Activated CD4-positive, CD25-positive, alpha-beta regulatory T cell (primary cell): ENCODE measurements at places on chromosomes 12 and 14.

GRCh38 chr12:8471090-8471489 lies 15.3 kb downstream of the CLEC6A start:
- no peak for DNase-seq

GRCh38 chr12:58656254-58657009 lies 263.9 kb downstream of the LRIG3 start:
- no peak for DNase-seq

DNA sequence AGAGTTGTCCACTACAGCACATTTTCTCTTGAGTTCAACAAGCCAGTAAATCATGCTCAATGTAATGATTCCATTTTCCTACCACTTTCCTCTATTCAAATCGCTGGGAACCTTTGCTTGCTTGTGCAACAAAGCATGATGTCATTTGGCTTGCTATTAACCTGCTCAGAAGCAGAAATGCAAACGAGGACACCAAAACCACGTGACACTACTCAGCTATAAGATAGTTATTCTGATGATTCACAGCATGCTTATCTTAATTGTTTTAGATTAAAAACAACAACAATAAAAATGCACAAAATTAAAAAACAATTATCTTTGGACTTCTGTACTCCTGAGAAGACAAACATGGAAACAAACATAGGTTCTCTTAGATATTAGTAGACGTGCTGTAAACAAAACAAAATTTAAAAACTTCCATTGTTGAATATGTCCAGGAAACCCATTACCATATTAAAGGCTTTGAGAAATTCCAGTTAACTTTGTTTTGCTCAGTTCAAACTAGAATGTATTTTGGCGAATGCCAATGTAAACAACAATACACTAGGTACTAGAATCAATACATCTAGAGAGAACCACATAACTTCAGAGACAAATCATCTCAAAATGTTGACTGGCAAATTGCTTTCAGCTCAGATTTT lies 77.5 kb upstream of the KRAS start:
- DNase-seq: no peak

DNA sequence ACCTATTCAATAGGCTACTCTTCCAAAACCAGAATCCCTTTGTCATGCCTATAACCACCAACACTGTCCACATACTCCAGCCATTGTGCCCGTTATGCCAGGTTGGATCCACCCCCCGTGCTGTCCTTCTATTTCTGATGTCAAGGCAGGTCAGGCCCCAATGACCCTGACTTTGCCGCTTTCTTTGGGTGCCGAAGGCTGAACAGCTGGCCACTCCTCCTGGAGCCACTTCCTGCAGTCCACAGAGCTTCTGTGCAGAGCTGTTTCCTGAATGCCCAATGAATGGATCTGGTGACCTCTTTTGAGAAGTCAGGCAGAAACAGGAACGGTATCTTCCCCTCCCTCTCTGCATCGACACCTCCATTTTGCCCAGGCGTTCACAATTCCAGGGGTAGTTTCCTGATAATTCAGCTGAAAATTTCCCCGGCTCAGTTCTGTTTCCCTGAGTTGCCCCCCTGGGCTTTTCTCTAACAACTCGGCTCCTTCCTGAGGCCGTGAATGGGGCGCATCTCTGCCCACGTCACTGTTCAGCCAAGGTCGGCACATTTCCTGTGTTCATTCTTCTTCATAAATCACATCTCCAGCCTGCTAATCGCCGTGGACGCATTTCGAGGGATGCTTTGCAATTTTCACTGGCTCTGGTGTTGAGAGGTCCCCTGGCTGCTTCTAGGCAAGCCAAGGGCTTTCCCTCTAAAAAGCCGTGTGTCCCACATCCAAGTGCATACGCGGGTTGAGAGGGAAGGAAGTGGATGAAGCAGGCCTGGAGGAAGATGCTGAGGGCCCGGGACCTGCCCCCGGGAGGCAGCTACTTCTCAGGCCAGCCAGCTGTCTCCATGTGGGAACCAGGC lies 86.5 kb downstream of the PAPOLA start:
- DNase-seq: no peak

- no peak for DNase-seq
These were observed 23.2 kb downstream of the ITPR2 start for GRCh38 chr12:26809611-26810285.

DNA sequence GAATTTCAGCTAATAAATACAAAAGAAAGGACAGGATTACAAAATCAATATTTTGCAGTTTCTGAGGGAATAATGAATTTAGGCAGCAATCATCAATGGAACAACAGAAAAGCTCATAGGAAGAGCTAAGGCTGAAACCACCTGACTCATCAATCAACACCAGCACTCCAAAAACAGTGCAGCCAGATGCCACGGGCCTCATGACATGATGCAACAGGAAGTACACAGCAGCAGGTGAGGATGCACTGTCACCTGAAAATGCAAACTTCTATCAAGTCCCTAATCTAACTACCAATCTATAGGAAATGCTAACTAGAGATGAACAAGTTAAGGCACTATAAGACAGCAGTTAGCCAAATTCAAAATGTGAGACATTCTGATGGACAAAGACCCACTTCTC lies 21.7 kb downstream of the GNS start:
- no peak for DNase-seq

DNA sequence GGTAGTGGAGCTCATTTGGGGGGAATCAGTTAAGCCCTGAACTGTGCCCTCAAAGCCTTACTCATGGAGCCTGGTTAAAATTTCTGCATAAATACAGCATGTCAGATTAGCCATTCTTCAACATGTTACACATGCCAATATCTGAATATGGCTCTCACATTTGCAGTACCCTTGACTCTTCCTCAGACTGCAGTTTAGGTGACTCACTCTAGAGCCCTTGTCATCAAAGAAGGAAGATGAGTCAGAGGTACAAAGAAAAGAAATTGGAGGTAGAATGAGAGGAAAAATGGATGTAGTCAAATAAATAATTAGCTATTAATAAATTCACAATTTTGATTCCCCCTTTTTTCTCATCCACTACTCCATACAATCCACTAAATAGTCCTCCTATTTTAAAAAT lies 23.6 kb upstream of the OR4K2 start:
- DNase-seq: no peak

DNA sequence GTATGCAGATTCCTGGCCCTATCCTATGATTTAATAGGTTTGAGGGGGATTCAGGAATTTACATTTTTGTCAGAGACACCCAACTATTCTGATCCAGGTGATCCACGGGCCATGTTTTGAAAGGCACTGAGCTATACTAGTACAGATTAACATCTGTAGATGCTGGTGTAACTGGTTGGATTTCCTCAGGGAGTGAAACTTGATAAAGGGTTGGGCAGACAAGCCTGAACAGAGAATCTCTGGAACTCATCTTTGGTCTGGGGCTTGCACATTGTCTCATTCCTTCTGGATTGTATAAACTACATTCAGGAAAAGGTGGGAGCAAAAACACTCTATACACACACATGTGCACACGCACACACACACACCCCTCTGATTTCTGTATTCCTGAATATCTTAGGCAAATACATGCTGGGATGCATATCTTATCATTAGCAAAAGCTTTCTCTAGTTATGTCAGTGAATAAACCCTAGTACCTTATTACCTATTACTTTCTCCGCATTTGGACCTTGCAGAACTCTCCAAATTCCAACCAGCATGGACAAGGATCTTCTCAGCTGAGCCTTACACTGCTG lies 104.6 kb downstream of the SLC38A1 start:
- DNase-seq: no peak

DNA sequence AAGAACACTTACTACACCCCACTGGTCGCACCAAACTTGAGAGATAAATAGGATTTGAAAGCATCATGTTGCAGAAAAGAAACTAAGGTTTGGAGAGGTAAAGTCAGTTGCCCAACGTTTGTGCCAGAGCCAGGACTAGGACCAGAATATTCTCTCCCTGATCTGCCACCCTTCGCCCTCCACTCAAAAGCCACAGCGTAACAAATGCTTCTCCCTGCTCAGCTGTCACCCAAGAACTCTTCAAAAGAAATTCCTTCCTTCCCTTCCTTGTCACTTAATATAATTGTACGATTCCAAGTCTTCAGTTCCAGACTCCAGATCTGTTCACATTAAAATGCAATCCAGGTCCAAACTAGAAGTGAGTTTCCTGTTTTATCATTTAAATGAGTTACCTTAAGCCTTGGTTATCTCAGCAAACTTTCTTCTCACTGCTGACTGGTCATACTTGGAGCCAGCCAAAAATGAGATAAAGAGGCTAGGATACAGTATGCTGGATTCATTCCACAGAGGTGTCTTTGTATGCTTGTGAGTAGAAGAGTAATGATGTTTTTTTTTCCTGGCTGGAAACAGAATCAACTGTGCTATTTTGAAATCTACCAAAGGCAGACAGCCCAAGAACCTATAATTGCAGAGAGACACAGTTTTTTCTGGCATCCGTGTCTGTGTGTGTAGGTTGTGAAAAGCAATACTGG lies 12.8 kb upstream of the PPFIBP1 start:
- no peak for DNase-seq

DNA sequence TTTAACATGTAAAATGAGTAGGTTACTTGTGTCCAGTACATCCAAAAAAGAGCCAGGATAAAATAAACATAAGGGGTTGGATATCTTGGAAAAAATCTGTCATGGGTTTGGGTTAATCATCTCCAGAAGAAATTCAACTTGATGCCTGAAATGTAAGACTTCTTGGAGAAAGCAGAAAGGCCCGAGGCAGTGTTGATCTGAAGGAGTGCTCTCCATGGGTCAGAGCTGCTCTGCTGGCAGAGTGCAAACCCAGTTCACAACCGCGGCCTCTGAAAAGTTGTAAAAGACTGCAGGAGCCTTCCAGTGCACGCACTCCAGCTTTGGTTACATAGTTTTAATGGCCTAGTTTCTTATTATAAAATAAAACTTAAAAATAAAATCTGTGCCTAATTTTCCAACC lies 97.3 kb upstream of the ALX1 start:
- no peak for DNase-seq

DNA sequence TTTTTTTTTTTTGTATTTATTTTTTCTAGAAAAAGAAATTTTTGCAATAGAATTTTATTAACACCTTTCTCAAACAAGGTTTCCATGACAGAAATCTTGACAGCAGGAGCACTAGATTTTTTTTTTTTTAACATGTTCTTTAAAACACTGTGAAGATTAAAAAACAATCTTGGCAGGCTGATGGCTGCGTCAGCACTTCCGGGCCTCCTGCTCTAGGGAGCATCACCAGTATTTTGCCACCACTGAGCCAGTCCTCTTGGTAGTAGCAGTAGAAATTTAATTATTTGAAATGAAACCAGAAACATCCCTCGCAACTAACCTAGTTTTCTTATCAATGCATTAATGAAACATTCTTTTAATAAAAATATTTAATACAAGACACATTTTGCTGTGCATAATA lies 99.6 kb downstream of the APAF1 start:
- no peak for DNase-seq

DNA sequence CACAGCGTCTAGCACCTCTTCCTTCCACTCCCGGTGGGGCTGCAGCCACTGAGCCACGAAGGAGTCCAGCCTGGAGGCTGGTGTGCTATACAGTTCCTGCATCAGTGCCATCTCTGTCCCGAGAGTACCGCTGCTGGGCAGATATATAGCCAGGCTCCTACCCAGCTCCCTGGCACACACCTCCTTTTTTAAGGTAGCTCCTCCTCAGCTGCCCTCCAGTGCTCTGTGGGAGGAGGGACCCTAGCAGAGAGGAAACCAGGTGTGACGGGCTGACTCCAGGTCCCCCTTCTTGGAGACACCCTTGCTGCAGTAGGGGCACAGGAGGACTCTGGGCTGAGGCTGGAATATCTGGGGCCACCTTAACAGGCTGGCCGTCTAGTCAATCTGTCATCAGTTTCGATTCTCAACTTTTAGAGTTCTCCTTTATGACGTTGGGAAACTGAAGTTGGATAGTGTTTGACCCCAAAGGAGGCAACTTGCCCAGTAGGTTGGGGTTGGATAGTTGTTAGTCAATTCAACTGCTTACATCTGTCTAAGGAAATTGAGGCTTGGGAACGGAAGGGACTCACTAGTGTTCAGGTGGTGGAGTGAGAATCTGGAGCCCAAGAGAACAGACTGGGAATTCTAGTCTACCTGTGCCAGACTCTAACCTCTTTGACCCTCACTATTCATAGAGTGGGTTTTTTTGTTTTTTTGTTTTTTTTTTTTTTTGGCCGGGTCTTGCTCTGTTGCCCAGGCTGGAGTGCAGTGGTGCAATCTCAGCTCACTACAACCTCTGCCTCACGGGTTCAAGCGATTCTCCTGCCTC lies at the start of gene OASL:
OASL (minus strand) TSS at position 386 of the 808 bp plus-strand sequence; CDS start at position 111, 275 bp downstream.
- DNase-seq: peak; percentile 55

DNA sequence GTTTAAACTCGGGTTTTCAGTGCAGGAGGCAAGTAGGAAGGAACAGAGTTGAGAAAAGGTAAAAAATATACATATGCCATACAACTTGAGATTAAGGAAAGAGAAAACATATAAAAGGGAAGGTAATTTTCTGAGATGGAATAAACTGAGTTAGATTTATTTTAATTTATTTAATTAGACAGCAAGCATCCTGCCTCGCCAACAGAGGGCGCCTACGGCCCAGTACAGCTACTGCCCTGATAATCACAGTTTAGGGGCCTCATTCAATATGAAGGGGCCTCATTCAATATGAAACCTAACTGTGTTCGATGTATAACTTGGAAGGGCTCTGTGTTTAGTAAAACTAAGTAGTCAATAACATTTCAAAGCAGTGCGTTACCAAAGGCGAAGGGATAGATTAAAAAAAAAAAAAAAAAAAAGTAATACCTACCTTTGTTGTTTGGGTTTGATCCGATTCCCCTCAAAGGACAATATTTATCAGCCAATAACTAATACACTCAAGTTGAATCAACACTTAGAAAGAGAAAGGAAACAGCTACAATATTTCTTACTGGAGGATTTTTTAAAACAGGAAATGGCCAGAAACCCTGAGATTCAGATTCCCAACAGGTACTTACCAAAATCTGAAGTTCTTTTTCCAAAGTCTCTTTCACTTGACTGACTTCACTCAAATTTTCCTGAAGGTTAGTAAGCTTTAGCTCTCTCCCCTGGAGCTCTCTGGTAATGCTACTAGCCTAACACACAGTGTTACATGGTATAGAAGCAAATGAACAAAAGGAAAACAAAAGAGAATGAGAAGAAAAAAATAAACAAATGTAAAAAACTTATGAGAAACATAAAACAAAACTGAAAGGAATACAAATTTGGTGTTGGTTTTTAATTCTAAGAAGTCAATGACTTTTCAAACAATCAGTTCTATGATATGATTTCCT lies 70.0 kb upstream of the VPS33A start:
- DNase-seq: peak; percentile 10

- no peak for DNase-seq
These were observed 782.5 kb downstream of the C12orf50 start for GRCh38 chr12:87246726-87247125.

DNA sequence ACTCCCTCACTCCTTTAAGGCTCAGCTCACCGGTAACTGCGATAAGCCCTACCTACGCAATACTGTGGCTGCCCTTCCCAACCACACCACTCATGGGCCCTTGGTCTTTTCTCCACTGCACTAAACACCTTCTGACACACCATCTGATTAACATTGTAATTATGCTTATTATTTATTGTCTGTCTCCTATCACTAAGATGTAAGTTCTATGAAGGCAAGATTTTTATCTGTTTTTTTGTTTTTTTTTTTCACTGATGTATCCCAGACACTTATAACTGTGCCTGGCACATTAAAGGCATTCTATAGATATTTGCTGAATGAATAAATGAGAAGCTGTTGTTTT lies 34.2 kb upstream of the PYGL start:
- DNase-seq: no peak

- DNase-seq: no peak
These were observed 10.3 kb upstream of the MYH7 start for GRCh38 chr14:23445773-23446172.

- no peak for DNase-seq
These were observed 53.4 kb upstream of the PTHLH start for GRCh38 chr12:28025821-28026505.
